ENCODE measurements at places on chromosomes 12 and 14.
A peak's percentile ranks its signal among the peaks of the same experiment; 100 is the strongest.

DNA sequence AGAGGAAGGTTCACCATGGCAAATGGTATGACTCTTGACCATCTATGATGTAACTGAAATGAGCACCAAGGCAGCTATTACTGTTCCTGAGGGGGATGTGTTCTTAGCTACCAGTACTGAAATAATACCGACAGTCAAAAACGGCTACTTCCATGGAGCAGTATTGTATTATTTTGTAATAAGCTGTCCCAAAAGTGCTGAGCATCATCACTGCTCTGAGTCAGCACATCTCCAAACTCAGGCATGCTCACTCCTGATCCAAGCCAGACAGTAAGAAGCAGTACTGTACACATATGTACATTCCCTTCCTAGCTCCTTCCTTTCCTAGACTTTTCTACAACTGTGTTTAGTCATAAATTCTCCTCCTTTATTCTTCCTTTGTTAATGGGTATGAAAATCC lies 8.6 kb downstream of the VTI1B start:
- no peak for DNase-seq

DNA sequence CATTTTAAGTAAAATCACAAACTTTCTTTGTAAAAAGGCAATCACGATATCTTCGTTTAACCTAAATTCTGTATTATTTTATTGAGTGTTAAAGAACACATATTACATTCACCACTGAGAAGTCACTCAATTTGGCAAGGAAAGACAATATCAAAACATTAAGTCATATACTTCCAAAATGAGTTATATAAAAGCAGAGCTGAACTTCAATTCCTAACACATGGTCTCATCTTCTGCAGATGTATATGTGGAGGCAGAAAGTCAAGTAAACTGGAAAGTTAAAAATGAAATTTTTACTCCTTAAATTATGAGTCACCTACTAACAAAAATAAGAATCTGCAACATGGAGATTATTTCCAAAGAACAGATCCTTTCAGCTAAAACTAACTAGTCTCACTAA lies 28.7 kb downstream of the BMAL2 start:
- no peak for DNase-seq

DNA sequence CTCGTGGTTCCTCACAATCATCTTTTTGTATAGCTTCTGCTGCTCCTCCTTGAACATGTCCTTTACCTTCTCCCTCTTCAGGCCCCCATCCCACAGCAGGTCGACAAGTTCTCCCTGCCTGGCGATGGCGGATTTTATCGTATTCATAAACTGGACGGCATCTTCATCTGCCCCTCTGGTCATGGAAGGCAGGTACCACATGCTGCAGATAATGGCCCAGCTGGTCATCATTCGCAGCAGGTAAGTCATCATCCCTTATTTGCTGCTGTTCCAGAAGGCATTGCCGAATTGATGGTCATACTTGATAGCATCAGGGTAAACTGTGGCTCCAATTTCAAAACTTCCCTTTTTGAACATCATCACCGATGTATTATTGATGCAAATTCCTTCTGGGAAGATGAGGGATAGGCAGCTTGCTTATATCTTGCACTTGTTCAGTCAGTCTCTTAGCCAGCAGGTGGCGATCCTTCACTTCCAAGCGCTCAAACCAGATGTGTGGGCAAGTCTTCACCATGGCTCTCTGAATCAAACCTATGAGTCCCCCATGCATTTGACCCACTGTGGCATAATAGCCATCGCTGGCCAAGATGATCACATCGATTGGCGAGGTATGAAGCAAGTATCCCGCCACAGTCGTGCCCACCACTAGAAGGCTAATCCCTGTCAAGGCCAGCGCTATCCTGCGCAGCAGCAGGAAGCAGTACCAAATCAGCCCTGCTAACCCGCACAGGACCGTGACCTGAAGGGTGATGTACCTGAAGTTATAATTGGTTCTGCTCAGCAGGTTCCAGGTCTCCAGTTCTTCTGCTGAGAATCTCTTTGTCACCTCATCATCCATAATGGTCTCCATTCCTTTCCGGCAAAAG lies 381.5 kb upstream of the STXBP6 start:
- peak; percentile 42 for DNase-seq

DNA sequence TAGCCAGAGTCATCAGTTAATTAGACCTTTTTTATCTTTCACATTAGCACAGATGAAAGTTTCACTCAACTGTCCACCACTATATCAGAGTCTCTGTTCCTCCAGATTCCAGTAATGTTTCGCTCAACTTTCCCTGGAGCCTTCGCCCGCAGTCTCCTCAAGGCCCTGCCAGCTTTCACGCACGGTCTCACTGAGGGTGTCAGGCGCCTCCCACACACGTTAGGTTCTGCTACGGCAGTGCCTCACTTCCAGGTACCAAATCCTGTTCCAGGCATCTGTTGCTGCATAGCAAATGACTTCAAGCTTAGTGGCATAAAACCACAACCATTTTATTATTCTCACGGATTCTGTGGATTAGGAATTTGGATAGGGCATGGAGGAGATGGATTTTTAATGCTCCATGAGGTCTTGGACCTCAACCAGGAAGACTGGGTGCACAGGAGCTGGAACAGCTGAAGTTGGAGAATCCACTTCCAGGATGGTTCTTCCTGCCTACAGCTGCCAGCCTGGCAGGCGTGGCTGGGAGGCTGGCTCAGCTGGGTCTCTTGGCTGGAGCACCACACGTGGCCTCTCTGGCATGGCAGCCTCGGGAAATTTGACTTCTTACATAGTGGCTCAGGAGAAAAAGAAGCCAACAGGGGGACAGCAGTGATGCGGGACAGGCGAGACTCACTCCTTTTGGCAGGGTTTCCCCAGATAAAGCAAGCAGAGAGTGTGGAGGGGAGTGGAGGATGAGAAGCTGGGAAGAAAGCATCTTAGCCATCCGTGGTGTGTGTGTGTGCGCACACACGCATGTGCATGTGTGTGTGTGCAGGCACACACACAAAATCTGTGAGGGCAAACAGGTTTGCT lies 21.3 kb upstream of the BCDIN3D start:
- no peak for DNase-seq

DNA sequence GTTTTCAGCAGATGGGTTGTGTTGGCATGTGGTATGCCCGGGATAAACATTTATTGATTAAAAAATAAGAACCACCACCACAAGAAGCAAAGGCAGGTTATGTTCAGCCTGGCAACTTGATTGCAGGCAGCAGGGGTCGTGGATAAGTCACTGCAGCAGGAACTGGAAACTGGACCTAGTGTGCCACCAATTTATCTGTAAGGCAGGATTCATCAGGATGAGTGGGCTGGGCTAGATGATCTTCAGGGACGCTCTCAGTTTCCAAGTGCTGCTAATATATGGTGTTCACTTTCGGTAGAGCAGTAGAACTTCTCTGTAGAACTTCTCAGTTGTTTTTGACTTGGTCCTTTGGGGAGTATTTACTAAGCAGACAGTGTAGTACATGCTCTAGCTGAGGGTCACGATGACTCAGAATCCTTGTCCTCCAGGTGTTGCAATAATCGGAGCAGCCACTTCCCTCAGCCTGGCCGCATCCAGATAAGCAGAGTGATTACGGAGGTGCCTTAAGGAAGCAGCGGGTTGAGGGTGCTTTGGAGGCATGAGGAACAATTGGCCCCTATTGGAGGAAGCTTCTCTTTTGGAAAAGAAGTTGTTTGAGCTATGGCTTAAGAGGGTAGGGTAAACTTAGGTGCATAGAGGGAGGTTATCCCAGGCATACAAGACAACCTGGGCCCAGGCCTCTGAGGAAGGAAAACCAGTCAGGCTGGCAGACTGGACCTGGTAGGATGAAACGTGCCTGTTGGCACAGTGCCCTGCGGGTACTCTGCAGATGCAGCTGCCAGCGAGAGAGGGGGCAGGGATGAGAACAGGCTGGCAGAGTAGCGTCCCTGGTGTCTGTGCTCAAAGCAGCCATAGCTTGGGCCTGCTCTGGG lies 104.0 kb downstream of the GPR135 start:
- peak; percentile 60 for DNase-seq

- no peak for DNase-seq
Measured at GRCh38 chr12:102956738-102957327, 641 bp upstream of the ASCL1 start.

GRCh38 chr12:53005215-53005985 lies 856 bp upstream of the EIF4B start:
- DNase-seq, result no peak

- peak; percentile 97 for DNase-seq
Measured at GRCh38 chr12:71947645-71948105, 9.0 kb downstream of the TPH2 start.

GRCh38 chr12:48106681-48107613 lies 1.1 kb upstream of the SENP1 start:
- no peak for DNase-seq

GRCh38 chr12:53980104-53980801 lies 4.7 kb upstream of the HOXC10 start:
- DNase-seq, result no peak

- no peak for DNase-seq
Measured at GRCh38 chr12:49871263-49871561, 28.3 kb upstream of the BCDIN3D start.

GRCh38 chr12:111178181-111179081 lies 190.5 kb downstream of the PHETA1 start:
- DNase-seq, result no peak

DNA sequence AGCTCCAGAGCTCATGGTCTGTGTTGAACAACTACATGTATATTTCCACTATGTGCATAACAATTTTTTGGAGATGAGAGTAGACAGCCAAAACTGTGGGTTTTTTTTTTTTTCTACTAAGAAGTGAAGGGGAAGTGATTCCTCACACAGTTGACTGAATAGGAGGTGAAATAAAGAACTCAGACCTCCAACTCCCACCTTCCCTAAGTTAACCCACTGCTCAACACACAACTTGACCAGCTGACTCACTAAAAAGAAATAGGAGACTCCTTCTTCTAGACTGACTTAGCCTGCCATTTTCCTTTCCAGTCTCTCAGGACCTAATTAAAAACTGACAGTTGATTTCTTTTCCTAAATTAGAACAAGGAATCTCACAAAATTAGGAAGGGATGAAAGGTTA lies 1.7 kb downstream of the M6PR start:
- DNase-seq, result no peak

- DNase-seq, result no peak
Measured at GRCh38 chr14:23240661-23241060, 2.9 kb downstream of the RNF212B start.

GRCh38 chr14:47675466-47676314 lies at the start of gene MDGA2:
TSS of gene MDGA2 (minus strand) at chr14:47675605.
- DNase-seq, result peak; percentile 69

GRCh38 chr12:13576935-13577500 lies 380.5 kb downstream of the EMP1 start:
- DNase-seq, result no peak

- DNase-seq, result no peak
Measured at GRCh38 chr12:101859664-101860607, 17.4 kb upstream of the DRAM1 start.

- DNase-seq, result no peak
Measured at GRCh38 chr14:40133463-40133862, 701.2 kb upstream of the FBXO33 start.

DNA sequence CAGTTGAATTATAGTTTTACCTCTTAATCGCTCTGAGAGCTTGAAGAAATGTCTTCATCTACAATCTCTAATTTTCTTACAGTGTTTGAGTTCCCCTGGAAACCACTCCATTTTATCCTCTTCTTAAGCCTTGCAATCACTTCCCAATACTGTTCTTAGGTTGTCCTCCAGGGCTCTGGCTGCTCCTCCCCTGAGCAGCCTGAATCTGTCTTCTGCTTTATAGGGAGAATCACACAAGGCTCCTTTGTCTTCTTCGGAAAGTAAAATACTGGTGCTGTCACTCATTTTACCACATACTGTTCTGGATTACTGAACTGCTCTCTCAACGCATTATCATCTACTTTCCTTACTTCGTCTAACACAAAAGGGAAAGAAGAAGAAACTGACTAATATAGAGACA lies 133.7 kb downstream of the MDGA2 start:
- DNase-seq, result no peak

GRCh38 chr14:94522115-94522724 lies 13.0 kb upstream of the SERPINA12 start:
- DNase-seq, result no peak

All from SHP77 treated with DMSO at 0.1 percent for 48 hours (cell line).